PC-3 (cell line): ENCODE measurements at places on chromosomes 6 and 20. TPM values are rescaled to one million over a fixed set of nuclear protein-coding genes. Genes with fewer than 3 reads are reported as not detected.
A peak's percentile ranks its signal among the peaks of the same experiment; 100 is the strongest.

The ZNF322 gene
- 9.2 and 15.7 TPM in 2 replicates for total RNA-seq

GRCh38 chr6:81413306-81413705, 339.2 kb downstream of the TENT5A start:
- no peak for DNase-seq

DNA sequence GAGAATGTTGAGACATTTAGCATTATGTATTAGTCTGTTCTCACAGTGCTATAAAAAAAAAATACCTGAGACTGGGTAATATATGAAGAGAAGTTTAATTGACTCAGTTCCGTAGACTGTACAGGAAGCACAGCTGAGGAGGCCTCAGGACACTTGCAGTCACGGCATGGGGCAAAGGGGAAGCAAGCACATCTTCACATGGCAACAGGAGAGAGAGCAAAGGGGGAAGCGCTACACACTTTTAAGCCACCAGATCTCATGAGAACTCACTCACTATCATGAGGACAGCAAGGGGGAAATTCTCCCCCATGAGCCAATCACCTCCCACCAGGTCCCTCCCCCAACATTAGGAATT, 26.8 kb upstream of the TFAP2A start:
- no peak for DNase-seq

The GPX5 gene
- not detected in 2 replicates for total RNA-seq

DNA sequence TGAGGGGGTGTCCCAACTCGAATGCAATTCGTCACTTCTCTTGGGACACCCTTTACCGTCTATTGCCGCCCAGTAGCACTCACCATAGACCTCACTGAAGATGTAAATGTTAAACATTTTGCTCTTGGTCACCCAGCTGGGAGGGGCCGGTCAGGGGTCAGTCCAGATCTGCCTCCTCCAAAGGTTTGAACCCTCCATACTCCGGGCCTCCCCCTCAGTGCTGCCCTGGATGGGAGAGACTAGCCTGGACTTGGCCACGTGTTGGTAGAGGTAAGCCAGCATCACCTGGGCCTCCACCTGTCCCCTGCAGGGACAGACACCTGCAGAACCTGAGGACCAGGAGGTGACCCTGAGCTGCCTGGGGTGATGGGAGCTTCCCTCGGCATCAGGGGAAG, 5.0 kb upstream of the MYT1 start:
- no peak for DNase-seq

DNA sequence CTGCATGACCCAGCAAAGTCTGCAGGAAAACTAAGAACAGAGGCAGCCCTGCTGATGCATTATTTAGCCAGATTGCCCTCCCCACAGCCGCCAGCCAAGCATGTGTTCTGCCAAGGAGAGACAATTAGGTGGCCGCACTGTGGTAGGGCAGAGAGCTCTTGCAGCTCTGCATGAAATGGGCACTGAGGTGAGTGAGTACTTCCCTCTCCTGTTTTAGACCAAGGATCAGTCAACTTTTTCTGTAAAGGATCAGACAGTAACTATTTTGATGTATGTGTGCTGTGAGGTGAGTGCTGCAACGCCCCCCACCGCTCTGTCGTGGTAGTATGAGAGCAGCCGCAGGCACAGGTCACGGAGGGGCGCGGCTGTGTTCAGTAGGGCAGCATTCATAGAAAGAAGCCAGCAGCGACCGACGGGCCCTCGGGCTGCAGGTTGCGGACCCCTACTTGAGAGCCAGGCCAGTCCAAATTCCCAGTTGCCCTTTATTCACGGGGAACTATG, 23.8 kb upstream of the FAM50B start:
- DNase-seq = peak; percentile 70

- peak; percentile 56 for DNase-seq
Observed at GRCh38 chr6:10323018-10323417, 91.9 kb downstream of the TFAP2A start.

GRCh38 chr6:22954749-22955385, 385.5 kb downstream of the HDGFL1 start:
- DNase-seq = peak; percentile 43

GRCh38 chr20:53898556-53898931, 171.8 kb downstream of the BCAS1 start:
- DNase-seq = no peak

The CTCFL gene
- not detected in 2 replicates for total RNA-seq

GRCh38 chr6:49915035-49915434, 48.7 kb upstream of the CRISP1 start:
- no peak for DNase-seq

The NKAIN4 gene
- total RNA-seq = not detected in 2 replicates

The PDRG1 gene
- 11.7 and 12.3 TPM in 2 replicates for total RNA-seq

The MATN4 gene
- total RNA-seq = 0.33 TPM in 1 of 2 replicates, not detected in the other

The RAB23 gene
- total RNA-seq = 8.2 and 11.2 TPM in 2 replicates

The TMEM14B gene
- 93.8 and 115 TPM in 2 replicates for total RNA-seq

GRCh38 chr20:46104262-46104661, 13.9 kb upstream of the CD40 start:
- DNase-seq = no peak

- no peak for DNase-seq
Observed at GRCh38 chr6:42689371-42689770, 33.0 kb downstream of the PRPH2 start.

The HRH3 gene
- total RNA-seq = not detected in 2 replicates

DNA sequence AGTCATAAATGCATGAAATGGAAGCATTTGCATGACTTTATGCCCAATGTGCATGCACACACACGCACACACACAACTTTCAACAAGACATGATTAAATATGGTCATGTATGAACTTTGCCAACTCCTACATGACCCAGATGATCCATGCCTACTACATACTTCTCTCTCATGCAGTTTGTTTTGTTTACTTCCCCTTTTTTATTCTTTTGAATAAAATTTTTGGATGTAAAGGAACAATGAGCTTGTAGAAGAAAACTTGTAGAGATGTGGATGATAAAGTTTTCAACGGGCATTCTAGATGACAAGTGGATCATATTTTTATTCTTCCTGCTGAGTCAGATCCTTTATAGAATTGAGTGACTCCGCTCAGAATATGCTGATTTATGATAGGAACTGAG, 50.8 kb upstream of the AIG1 start:
- peak; percentile 58 for DNase-seq

GRCh38 chr20:4697189-4697830, 24.4 kb upstream of the PRND start:
- DNase-seq = no peak

- DNase-seq = no peak
Observed at GRCh38 chr6:65416621-65417020, 290.4 kb downstream of the EYS start.

GRCh38 chr20:8726460-8726859, 342.4 kb upstream of the PLCB4 start:
- no peak for DNase-seq

The TCF21 gene
- not detected in 2 replicates for total RNA-seq

GRCh38 chr6:93423542-93423941, 4.2 kb upstream of the EPHA7 start:
- peak; percentile 54 for DNase-seq

DNA sequence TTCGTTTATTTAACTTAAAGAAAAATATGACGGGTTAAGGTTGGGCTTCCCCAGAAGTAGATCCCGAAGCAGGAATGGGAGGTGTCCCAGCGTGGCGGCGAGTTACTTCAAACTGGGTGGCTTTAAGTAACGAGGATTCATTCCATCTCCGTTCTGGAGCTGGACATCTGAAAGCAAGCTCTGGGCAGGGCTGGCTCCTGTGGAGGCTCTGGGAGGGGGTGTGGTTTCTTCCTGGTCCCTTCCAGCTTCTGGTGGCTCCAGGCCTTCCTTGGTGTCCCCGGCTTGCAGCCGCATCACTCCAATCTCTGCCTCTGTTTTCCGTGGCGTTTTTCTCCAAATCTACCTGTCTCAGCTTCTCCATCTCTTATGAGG, 47.3 kb upstream of the BHLHE23 start:
- DNase-seq = no peak

DNA sequence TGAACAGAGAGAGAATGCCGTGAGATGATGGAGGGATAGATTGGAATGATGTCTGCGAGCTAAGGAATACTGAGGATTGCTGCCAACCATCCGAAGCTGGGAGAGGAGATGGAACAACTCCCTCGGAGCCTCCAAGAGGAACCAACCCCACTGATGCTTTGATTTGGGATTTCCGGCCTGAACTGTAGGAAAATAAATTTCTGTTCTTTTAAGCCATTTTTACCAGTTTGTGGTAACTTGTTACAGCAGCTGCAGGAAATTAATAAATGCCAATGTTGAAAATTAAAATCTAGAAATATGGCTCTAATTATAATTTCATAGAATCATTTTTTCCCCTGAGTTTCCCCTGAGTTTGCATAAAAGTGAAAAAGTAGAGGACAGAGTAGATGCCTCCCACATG, 14.1 kb downstream of the LRRN4 start:
- DNase-seq = no peak

DNA sequence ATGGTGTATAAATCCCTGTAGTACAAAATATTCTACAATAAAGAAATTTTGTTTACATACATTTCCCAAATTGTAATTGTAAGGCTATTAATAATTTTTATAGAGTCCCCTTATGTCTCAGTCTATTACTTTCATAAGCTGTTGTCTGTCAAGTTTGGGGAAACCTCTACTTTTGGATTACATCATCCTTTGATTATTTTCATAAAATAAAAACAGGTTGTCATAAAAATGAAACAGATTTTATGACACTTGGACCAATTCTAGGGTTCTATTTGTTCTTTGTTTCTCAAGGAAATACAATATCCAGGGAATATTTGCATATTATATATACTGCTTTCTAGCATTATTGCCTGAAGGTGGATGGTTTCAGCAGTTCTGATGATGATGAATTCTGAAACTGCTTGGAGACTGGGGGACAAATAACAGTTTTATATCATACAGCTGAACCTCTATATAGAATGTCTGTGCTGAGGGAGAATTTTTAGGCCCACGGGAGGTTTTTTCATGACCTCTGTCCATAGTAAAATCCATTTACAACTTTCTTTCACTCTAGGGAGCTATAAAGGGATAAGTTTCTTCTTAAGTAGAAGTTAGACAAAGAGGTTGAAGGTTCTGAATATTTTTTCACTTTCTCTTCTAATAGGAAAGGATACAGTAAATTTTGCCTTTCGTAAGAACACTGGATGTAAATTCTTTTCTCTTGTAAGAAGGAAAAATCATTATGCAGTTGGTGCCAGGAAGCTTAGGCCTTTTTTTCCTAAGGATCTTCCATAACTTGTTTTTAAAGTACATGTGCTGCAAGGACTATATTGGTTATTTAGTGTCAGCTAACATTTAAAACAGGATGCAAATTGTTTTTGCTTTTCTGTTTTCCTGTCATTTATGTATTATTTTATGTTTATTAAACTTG, 58.0 kb downstream of the CD2AP start:
- DNase-seq = no peak

DNA sequence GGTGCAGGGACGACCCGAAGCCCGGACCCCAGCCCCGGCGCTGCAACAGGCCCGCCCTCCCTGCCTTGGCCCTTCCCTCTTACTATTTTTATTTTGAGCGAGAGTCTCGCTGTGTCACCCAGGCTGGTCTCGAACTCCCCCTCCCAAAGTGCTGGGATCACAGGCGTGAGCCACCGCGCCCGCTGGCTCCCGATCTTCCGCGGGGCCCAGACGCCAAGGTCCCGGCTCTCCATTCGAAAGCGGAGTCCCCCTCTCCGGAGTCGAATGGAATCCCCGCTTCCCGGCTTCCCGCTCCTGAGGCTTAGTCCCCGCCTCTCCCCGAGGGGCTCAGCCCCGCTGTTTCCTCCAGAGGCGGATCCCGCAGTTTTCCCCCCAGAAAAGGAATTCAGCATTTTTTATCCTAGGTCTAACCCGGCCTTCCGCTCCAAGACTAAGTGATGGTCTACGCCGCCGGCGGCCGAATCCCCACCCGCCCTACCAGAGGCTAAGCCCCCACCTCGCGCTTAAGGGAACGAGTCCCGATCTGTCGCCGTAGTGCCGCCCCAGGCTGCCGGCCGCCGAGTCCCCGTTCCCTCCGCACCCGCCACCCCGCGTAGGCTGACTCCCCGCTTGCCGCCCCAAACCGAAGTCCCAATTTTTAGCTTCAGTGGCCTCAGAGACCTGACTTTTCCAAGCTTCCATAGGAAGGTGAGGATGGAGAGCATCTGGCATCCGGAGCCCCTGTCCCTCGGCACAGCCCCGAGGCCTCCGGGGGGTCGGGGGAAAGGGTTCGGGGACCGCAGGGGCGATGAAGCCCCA, 11.5 kb upstream of the TMC2 start:
- DNase-seq = peak; percentile 30

- no peak for DNase-seq
Observed at GRCh38 chr20:2921506-2921905, 48.2 kb downstream of the PTPRA start.

The PBOV1 gene
- not detected in 2 replicates for total RNA-seq

DNA sequence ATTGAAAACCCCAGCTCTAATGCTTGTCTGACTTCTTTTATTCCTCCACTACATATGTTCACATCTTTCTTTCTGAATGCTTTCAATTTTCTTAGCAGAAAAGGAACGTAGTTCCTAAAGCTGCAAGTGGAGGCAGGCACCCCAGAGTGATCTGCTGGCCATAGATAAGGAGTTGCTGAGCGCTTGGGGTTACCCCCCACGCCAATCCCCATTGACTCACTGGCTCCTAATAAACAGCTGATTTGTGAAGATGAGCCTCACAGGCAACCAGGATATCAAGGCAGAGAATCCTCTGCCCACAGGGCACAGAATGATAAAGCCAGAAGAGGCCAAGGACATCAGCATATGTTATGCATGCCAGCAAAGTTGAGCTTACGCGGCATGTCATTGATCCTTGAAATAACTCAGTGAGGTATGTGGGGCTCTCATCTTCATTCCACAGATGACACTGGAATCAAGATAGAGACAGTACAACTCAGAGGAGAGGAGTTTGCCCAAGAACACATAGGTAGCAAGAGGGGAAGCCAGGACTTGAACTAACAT, 129.1 kb upstream of the PTPRT start:
- DNase-seq = no peak

- peak; percentile 29 for DNase-seq
Observed at GRCh38 chr6:164247106-164247505, 832.6 kb downstream of the QKI start.

DNA sequence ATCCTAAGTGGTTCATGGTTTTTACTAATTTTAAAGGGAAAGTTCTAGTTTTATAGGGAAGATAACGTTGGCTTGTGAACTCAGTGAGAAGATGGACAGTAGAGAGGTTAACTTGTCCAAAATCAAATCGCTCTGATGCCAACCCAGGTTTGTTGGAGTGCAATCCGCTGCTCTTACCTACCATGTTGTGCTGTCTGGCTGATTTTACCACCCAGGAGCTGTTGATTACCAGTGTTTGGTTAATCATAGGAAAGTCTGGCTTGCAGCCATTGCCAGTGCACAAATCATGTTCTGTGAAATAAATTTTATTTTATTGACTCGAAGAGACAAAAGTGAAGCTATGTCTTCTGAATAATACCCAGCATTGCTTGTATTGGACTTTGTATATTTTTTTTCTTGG, 92.4 kb downstream of the PLCB4 start:
- no peak for DNase-seq
